Osteocyte (in vitro differentiated cells): ENCODE measurements at places on chromosomes 12 and 14. TPM values are rescaled to one million over a fixed set of nuclear protein-coding genes. Genes with fewer than 3 reads are reported as not detected.
A peak's percentile ranks its signal among the peaks of the same experiment; 100 is the strongest.

- H3K4me3 ChIP-seq, result no peak overlapping the region
- no peaks in the 10 kb centered on the region for H3K27me3 ChIP-seq
- H3K4me1 ChIP-seq, result peaks cover 10% of the 10 kb centered on the region
- DNase-seq, result no peak
- no peaks in the 10 kb centered on the region for H3K36me3 ChIP-seq
Measured at GRCh38 chr14:65349100-65349499, 63.4 kb upstream of the FUT8 start.

The TMEM263 gene
- 96.1 and 105 TPM in 2 replicates for total RNA-seq

DNA sequence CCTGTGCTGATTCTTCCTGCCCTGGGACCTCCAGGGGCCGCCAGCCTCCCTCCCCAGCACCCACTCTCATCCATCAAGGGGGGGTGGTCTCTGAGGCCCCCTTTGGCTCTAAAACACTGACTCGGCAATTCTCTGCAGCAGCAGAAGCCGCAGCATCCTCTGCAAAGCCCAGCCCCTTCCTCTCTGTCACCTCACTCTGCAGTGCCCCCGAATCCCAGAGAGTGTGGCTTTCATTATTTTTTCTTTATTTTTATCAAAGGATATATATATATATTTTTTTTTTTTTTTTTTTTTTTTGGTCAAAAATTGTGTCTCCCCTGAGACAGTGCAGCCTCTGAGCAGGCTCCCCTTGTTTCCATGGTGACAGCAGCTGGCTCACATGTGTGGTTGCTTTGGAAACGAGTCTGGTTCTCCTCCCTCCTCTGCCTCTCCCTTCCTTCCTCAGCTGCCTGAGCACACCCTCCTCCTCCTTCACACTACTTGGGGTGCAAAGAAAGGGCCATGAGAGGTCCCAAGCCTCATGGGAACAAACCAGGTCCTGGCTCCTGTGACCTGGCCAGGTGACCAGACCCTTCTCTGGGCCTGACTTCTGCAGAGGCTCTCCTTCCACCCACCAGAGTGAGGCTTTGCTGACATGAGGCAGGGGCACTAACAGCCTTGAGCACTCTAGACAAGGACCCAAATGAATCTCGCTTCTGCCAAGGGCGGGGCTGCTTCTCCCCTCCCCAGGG, 100.5 kb downstream of the LRRC74A start:
- no peak for DNase-seq
- no peaks in the 10 kb centered on the region for H3K36me3 ChIP-seq
- H3K27ac ChIP-seq, result peak overlapping the region; percentile 85
- H3K4me1 ChIP-seq, result peaks cover 69% of the 10 kb centered on the region
- no peaks in the 10 kb centered on the region for H3K27me3 ChIP-seq

GRCh38 chr14:104419865-104420505, 159.6 kb upstream of the C14orf180 start:
- H3K36me3 ChIP-seq, result no peaks in the 10 kb centered on the region
- no peak for DNase-seq
- H3K4me3 ChIP-seq, result no peak overlapping the region
- H3K27ac ChIP-seq, result no peak overlapping the region
- H3K4me1 ChIP-seq, result no peaks in the 10 kb centered on the region

- no peaks in the 10 kb centered on the region for H3K27me3 ChIP-seq
- H3K36me3 ChIP-seq, result no peaks in the 10 kb centered on the region
- H3K4me1 ChIP-seq, result peaks cover 49% of the 10 kb centered on the region
- H3K4me3 ChIP-seq, result no peak overlapping the region
Measured at GRCh38 chr12:89373763-89374572, 21.7 kb upstream of the DUSP6 start.

The LRRIQ1 gene
- total RNA-seq, result not detected in 2 replicates

The ANO2 gene
- total RNA-seq, result 0.59 and 0.89 TPM in 2 replicates

DNA sequence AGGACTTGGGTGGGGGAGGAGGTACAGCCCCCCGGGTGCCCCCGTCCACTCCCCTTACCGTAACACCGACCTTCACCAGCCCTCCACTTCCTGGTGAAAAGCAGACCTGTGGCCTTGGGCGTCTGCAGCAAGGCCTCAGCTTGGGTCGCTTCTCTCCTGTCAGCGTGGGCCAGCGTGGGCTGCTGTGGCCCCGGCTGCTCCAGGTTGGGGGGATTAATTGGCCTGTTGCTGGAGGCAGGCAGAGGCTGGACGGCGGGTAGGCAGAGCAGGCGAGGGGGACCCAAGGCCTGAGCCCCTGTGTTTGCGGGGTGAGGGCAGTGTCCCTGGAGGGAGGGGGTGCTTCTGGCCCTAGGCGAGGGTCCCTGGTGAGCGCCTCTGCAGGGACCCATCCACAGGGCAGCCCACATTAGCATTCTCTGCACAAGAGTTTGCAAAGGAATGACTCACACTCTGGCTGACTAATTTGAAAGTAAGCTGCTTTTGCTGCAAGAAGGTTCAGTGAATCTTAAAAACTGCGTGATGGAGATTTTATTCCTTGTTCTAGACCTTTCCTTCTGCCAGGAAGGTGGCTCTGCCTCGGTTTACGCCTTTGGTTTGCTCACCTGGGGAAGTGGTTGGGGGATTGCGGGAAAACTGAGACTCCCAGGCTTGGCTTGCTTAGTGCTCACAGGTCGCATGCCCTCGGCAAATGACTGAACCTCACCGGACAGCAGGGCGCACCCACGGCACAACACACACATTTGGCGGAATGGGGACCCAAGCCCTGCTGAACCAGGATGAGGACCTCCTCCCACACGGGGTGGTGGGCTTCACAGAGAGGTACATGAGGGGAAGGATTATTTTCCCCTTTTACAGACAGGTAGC, 37.9 kb upstream of the DLK1 start:
- no peak for DNase-seq
- no peak overlapping the region for H3K4me3 ChIP-seq
- H3K27ac ChIP-seq, result peak overlapping the region; percentile 8
- H3K36me3 ChIP-seq, result no peaks in the 10 kb centered on the region
- H3K4me1 ChIP-seq, result peaks cover 60% of the 10 kb centered on the region
- no peaks in the 10 kb centered on the region for H3K27me3 ChIP-seq

GRCh38 chr12:105107494-105108371, at the start of gene WASHC4:
Gene WASHC4, plus strand, starts transcription at chr12:105107731. Its CDS starts 70 bp downstream, at chr12:105107801.
- peaks cover 44% of the 10 kb centered on the region for H3K4me1 ChIP-seq
- peak within 1 kb of the TSS; percentile 86 for H3K4me3 ChIP-seq
- peak; percentile 97 for DNase-seq
- H3K36me3 ChIP-seq, result peaks cover 9% of the 10 kb centered on the region
- peak within 1 kb of the TSS; percentile 97 for H3K27ac ChIP-seq
- no peaks in the 10 kb centered on the region for H3K27me3 ChIP-seq

DNA sequence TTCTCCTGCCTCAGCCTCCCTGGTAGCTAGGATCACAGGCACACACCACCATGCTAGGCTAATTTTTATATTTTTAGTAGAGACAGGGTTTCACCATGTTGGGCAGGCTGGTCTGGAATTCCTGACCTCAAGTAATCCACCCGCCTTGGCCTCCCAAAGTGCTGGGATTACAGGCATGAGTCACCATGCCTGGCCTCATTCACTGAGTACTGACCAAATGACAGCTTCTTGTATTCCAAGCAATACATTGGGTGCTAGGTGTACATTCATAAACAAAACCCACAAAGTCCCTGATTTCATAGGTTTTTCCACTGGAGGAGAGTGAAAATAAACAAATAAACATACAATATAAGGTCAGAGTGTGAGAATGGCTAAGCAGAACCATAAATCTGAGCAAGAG, 136.3 kb downstream of the HELB start:
- no peak for DNase-seq
- H3K36me3 ChIP-seq, result no peaks in the 10 kb centered on the region

The RNASE7 gene
- not detected in 2 replicates for total RNA-seq

DNA sequence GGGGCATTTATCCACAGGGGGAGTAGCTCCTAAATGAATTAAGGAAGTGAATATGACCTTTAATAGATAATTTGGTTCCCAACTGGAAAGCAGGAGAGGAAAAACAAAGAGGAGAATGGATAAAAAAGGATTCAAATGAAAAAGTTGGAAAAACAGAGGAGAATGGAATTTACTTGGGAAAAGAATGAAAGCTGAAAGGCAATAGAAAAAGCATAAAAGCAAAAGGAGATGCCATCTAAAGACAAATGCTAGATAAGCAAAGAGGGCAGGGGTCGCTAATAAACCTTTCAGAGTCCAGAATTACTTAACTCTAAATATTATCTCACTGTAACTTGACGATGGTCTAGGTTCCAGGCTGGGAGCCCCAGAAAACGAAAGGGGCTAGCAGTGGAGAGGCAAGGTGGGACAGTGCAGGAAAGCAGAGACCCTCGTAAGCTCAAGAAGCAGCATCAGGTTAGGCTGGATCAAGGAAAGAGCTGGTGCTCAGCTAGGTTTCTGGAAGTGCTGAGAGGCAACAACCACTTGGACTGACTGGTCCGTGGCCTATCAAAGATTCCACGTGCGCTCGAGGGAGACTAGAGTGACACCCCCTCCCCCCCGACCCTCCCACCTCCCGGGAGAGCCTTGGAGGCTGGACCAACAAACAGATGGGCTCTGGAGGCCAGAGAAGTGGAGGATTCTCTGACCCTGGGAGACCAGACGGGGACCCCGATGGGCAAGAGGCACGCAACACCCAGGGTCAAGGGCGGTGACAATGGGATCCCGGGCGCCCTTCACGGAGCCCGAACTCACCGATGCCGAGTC, 1.2 kb downstream of the SLC2A13 start:
- no peak overlapping the region for H3K27ac ChIP-seq
- H3K36me3 ChIP-seq, result no peaks in the 10 kb centered on the region
- H3K27me3 ChIP-seq, result peaks cover 12% of the 10 kb centered on the region
- DNase-seq, result no peak

The MORN3 gene
- 0.11 and 0.29 TPM in 2 replicates for total RNA-seq

The PGF gene
- 3.5 and 3.9 TPM in 2 replicates for total RNA-seq

GRCh38 chr12:54555670-54556257, 6.4 kb downstream of the PDE1B start:
- no peaks in the 10 kb centered on the region for H3K36me3 ChIP-seq
- no peak for DNase-seq
- no peak overlapping the region for H3K4me3 ChIP-seq
- H3K27ac ChIP-seq, result no peak overlapping the region
- H3K27me3 ChIP-seq, result peaks cover 32% of the 10 kb centered on the region

The TSHR gene
- not detected in 2 replicates for total RNA-seq

The ESRRB gene
- not detected in 2 replicates for total RNA-seq

GRCh38 chr14:41490323-41490722, 116.4 kb upstream of the LRFN5 start:
- no peak overlapping the region for H3K4me3 ChIP-seq
- no peaks in the 10 kb centered on the region for H3K27me3 ChIP-seq
- no peaks in the 10 kb centered on the region for H3K36me3 ChIP-seq
- no peak for DNase-seq
- H3K4me1 ChIP-seq, result no peaks in the 10 kb centered on the region

The APOLD1 gene
- total RNA-seq, result 10.5 and 11.1 TPM in 2 replicates

DNA sequence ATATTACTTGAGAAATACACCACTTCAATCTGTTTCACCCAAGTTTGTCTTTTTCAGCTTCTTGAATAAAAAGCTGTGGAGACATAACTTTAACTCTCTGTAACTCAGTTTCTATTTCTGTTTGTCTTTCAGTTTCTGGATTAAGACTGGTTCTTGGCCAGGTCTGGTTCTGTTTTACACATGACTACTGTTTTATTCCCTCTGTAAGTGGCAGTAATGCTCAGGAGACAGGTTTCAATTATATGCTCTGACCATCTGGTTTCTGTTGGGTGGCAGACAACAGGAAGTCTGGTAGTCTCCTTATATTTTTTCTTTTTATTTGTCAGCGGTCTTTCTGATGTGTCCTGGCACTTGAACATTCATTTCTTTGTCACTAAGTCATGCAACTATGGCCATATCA, 102.9 kb downstream of the RPS29 start:
- DNase-seq, result no peak
- H3K27ac ChIP-seq, result no peak overlapping the region

DNA sequence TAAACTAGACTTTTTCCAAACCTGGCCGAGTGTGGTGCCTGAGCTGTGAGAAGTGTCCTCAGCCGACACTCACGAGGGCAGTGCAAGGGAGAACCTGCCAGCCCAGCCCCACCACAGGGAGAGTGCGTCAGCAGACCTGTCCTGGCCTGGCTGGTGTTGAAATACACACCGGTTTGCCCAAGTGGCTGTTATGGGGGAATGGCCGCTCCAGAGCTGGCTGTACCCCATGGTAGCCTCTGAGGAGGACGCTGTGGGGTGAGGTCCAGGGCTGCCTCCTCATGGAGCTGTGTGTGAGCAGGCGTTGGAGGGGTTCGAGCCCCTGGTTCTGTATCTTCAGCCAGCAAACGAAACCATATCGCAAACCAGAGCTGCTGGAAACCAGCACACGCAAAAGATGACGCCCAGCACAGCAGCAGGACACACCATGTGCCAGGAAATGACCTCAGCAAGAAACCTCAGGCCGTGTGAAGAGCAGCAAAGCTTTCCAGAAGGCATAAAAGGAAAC, 9.4 kb downstream of the ANKRD9 start:
- H3K4me1 ChIP-seq, result peaks cover 2% of the 10 kb centered on the region
- H3K4me3 ChIP-seq, result no peak overlapping the region
- peaks cover 8% of the 10 kb centered on the region for H3K36me3 ChIP-seq
- DNase-seq, result no peak
- no peak overlapping the region for H3K27ac ChIP-seq

GRCh38 chr14:61517911-61518384, 177.4 kb upstream of the HIF1A start:
- H3K27me3 ChIP-seq, result no peaks in the 10 kb centered on the region
- no peak for DNase-seq
- peaks cover 16% of the 10 kb centered on the region for H3K4me1 ChIP-seq

DNA sequence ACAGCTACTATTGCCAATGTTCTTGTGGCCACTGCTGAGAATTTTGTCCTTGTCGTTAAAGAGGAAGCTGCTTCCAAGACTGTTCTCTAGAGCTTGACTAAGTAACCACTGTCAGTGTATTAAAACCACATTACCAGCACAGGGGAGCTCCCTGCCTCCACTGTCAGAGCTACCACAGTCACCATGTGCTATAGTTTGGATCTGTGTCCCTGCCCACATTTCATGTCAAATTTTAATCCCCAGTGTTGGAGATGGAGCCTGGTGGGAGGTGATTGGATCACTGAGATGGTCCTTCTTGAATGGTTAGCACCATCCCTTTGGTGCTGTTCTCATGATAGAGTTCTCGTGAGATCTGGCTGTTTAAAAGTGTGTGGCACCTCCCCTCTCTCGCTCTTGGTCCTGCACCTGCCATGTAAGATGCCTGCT, 23.2 kb upstream of the RAP1B start:
- no peaks in the 10 kb centered on the region for H3K4me1 ChIP-seq
- H3K4me3 ChIP-seq, result no peak overlapping the region
- H3K36me3 ChIP-seq, result no peaks in the 10 kb centered on the region
- H3K27ac ChIP-seq, result no peak overlapping the region
- no peaks in the 10 kb centered on the region for H3K27me3 ChIP-seq
- DNase-seq, result no peak

- peaks cover 35% of the 10 kb centered on the region for H3K27me3 ChIP-seq
- DNase-seq, result no peak
- H3K4me3 ChIP-seq, result no peak overlapping the region
Measured at GRCh38 chr12:130713581-130713991, 2.5 kb downstream of the RIMBP2 start.

GRCh38 chr14:37623426-37623951, 28.1 kb downstream of the TTC6 start:
- peaks cover 4% of the 10 kb centered on the region for H3K4me1 ChIP-seq
- H3K36me3 ChIP-seq, result no peaks in the 10 kb centered on the region
- no peak overlapping the region for H3K4me3 ChIP-seq
- peaks cover 28% of the 10 kb centered on the region for H3K27me3 ChIP-seq
- DNase-seq, result no peak
- no peak overlapping the region for H3K27ac ChIP-seq
